ENCODE measurements at places on chromosomes 12 and 14.

GRCh38 chr12:3073438-3074250 lies 3.5 kb upstream of the TSPAN9 start:
- peak; percentile 76 for DNase-seq

DNA sequence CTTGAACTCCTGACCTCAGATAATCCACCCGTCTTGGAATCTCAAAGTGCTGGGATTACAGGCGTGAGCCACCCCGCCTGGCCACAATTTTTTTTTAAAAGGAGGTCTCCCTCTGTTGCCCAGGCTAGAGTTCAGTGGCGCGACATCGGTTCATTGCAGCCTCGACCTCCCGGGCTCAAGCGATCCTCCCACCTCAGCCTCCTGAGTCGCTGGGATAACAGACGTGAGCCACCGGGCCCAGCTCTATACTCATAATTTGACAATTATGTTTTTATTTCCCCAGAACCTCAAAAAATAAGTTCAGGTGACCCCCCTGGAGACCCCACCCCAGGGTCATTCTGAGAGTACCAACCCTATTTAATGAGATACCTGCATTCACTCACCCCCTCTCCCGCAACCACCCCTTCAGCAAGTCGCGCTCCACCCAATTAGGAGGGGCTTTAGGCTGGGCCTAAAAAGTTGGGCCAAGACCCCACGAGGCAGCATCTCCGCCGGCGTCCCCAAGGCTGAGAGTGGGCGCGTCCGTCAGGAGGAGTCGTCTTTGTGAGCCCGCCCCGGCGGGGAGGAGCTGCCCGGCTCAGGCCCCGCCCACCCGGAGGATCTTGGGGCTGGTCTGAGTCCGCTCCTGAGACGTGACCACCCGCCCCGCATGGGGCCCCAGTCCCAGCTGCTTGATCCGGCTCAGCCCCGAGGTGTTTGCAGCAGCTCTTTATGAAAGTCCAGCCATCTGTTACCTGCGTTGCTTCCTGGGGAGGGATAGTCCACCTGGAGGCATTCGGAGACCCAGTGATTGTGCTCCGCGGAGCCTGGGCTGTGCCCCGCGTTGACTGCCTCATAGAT lies at the start of gene ANKRD33:
ANKRD33 (plus strand) TSS at position 628 of the 840 bp plus-strand sequence; CDS start at position 712, 84 bp downstream.
- DNase-seq: no peak

DNA sequence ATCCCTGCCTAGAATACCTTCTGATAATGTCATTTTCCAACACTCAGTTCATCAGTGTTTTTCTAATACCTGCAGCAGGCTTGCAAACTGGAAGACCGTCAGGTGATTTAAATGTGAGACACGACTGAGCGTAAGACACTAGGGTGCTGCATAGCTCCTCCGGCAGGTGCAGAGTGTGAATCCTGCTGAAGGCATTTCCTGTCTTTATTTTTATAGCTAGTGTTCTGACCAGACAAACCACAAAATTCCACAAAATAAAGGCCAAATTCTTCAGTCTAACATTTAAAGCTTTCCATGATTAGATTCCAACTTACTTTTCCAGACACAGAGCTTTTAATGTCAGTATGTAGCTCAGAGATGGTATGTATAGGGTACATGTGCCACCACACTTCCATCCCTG lies 70.7 kb downstream of the BBS10 start:
- no peak for DNase-seq

DNA sequence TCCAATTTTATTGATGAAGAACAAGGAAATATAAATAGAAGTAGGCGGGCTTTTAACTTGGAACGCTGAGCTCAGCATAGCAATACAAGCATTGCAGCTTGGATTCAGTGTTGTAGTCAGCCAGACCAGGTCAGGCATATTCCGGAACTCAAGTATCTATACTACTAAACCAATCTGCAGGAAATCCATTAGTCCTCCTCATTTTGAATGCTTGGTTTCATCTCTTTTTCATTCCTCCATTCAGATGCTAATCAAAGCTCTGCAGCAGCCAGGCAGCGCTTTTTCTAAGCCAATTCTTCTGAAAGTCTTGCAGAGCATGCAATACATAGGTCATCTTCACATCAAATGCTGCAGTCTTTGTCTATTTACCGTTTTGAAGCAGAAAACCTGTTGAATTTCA lies 49.0 kb downstream of the KIF21A start:
- no peak for DNase-seq

DNA sequence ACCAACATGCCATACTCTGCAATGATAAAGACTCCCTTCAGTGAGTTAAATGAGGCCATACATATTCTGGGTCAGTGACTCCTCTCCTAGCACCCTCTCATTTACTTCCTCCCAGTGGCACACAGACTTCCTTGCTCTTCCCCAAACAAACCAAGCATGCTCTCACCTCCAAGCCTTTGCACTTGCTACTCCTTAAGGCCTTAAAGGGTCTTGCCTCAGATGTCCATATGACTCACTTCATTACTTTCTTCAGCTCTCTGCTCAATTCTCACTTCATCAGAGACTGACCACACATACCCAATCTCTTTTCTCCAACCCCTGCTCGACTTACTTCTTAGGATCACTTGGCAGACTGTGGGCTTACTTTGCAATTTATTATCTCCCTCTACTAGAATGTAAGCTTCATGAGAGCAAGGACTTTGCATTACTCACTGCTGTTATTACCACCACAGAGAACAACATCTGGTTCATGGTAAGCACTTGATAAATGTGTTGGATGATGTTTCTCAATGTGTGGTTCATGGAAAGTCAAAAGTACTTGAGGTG lies 22.8 kb downstream of the DDX24 start:
- no peak for DNase-seq

GRCh38 chr12:77600468-77600843 lies 230.2 kb upstream of the NAV3 start:
- DNase-seq: no peak

- DNase-seq: no peak
These were observed 72.2 kb downstream of the CLIP1 start for GRCh38 chr12:122350141-122350848.

All from stimulated activated CD4-positive, alpha-beta T cell treated with anti-CD3 and anti-CD28 coated beads, Interleukin-1b, Interleukin-23, amount 100 ng/mL, for 1 hour (primary cell).